NCI-H526 (cell line): ENCODE measurements at places on chromosomes 16 and 17.
A peak's percentile ranks its signal among the peaks of the same experiment; 100 is the strongest.

GRCh38 chr16:82329504-82330192 is 159.6 kb upstream of the MPHOSPH6 start:
- DNase-seq = peak; percentile 86

- peak; percentile 97 for DNase-seq
These were observed at the start of gene NHERF1 for GRCh38 chr17:74748529-74749278. TSS of gene NHERF1 (plus strand) at chr17:74748628. CDS start at chr17:74748847, 219 bp downstream.

DNA sequence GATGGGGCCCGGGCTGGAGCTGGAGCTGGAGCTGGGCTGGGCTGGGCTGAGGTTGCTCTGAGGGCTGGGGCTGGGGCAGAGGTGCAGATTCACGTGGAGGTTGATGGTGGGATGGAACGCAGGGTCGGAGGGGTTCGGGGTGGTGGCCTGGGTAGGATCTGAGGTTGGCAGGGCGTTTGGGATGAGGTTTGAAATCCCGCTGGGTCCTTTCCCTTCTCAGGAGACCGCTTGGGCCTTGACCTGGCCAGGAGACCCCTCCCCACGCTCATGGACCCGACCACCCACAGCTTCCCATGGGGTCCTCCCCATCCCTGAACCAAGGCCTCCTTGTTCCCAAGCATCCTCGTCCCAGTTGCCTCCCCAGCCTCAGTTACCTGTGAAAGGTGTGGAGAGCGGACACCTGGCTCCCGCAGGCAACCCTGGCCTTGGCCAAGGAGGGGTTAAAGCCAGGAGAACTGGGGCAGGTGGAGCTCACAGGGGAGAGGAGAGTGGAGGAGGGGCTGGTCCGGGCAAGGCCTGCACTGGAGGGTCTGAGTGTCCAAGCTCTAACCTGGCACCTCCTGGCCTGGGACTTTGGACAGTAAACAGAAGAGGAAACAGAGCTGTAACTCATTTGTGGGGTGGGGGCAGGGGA is at the start of gene ASGR2:
Gene ASGR2 (minus strand): TSS at position 582 of the 634 bp plus-strand sequence. CDS start 582 bp downstream, outside the sequence.
- no peak for DNase-seq

- no peak for DNase-seq
These were observed 113.3 kb downstream of the XYLT1 start for GRCh38 chr16:17357307-17358062.

DNA sequence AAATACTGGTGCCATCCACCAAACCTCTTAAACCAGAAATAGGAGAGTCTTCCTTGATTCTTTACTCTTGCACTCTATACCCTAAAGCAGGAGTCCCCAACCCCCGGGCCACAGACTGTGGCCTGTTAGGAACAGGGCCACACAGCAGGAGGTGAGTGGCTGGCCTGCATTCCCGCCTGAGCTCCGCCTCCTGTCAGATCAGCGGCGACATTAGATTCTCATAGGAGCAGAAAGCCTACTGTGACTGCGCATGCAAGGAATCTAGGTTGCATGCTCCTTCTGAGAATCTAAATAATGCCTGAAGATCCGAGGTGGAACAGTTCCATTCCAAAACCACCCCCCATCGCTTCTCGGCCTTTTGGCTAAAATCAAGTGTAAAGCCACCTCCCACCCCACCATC is 30.3 kb upstream of the SRCIN1 start:
- DNase-seq = no peak

DNA sequence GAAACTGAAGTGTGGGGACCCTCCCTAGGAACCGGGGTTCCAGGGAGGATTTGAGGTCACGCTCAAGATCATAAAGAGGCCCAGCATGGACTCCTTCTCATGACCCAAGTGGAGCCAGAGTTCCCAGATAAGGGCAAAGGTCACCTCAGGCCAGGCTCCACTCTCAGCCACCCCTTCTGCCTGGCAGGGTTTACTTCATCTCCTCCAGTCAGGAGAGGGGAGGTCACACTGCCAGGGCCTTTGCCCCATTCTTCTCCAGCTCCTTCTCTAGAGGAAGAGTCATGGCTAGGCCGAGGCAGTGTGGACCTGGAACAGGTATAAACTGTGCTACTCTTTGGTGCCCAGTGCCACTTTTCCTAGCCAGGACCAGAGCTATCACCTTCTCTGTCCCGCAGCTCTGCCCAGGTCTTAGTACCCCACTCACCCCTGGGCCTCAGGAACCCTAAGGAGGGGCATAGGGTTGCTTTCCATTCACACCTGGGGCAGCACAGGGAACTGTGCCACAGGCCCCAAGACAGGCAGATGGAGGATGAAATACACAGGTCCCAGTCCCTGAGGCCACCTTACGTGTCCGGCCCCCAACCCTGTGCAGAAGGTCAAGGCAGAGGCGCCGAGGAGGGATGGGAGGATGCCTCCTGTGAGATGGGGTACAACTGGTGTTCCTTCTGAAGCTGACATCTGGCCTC is 879 bp upstream of the ACSF2 start:
- DNase-seq = no peak

DNA sequence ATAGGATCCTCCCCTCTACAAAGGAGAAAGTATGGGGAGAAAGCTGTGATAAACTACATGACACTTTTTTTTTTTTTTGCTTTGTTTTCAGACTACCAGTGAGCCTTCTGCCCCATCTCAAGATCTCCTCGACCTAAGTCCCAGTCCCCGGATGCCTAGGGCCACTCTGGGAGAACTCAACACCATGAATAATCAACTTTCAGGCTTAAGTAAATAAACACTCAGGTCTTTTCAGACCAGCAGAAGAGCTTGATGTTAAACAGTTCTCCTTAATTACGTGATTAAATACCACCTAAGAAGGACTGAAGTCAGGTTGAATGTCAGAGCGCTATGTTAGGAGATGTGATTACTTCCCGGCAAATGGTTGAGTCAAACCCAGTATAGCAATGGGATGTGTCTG is 31.4 kb downstream of the COX11 start:
- no peak for DNase-seq

DNA sequence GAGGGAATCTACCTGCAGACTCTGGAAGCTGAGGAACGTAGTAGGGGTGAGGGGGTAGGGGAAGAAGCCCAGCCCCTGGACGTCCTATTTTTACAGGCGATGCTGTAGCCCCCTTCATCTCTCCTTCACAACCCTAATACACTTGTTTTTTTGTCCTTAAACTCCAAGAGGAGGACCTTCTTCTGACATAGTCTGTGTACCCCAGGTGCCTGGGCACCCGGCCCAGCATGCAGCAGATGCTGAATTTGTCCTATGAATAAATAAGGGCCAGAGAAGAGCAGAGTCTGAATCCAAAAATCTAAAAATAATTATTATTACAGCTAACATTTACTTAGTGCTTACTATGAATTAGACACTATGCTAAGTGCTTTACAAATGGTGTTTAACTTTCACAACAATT is 5.1 kb downstream of the KIF18B start:
- DNase-seq = no peak

DNA sequence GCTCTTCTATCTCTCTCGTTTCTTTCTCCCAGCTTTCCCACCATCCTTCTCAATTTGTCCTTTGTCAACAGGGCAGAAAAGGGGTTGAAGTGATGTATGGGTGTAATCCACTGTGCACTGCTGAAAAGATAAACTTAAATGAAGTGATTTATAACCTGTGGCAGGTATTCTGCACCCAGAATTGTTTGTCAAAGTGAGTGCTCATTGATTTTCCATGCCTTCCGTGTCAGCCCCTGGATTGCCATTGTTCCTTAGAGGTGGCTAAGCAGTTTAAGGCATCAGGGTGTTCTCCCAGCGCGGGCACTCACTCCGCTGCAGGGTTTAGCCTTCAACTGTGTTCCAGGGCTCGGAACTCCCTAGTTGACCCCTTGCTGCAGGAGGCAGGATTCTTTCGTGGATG is 82.9 kb downstream of the PITPNC1 start:
- DNase-seq = no peak

DNA sequence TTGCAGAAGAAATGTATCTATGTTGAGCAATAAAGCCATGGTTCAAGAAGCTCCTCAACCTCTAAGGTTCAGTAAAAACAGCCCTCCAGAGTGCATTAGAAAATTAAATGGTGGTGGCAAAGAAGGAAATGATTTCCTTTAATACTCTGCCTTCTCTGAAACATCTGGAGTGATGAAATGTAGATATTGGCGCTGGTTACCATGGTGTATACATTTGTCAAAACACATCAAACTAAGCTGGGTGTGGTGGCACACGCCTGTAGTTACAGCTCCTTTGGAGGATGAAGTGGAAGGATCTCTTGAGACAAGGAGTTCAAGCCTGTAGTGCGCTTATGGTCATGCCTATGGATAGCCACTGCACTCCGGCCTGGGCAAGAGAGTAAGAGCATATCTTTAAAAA is 6.0 kb downstream of the CAPNS2 start:
- no peak for DNase-seq

- no peak for DNase-seq
These were observed 67.2 kb downstream of the CCDC182 start for GRCh38 chr17:57677858-57678257.

DNA sequence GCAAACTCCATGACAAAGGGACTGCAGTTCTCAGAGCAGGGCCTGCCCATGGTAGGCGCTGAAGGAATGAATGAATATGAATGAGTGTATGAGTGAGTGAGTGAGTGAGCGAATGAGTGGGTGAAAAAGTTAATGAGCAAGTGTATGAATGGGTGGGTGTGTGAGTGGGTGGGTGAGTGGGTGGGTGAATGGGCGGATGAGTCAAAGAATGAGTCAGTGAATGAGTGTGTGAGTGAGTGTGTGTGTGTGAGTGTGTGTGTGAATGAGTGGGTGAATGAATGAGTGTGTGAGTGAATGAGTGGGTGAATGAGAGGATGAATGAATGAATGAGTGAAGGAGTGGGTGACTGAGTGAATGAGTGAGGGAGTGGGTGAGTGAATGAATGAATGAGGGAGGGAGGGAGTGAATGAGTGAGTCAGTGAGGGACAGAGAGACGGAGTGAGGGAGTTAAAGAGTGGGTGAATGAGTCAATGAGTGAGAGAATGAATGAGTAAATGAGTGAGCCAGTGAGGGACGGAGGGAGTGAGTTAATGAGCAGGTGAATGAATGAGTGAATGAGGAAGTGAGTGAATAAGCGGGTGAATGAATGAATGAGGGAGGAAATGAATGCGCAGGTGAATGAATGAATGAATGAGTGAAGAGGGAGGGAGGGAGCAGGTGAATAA is 11.1 kb upstream of the CHMP6 start:
- no peak for DNase-seq

DNA sequence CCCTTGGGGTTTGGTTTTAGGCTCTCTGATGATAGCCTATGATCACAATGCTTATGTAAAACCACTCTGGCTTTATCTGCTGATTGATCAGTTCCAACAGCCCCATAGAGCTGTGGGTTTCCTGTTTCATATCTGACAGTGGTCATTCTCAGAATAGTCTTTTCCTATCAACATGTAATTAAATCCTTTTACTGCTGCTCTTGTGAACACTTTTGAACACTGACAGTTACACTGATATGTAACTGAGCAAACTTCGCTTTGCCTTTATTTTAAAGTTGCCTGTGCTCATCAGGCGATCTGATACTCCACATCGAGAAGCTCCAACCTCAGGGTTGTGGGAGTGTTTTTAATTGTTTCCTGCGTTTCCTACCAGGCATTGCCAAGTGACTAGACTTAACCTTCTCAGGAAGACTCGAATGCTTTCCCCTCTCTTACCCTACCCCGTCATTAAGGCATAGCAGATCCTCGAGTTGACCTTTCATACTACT is 17.3 kb upstream of the CLEC18B start:
- no peak for DNase-seq

DNA sequence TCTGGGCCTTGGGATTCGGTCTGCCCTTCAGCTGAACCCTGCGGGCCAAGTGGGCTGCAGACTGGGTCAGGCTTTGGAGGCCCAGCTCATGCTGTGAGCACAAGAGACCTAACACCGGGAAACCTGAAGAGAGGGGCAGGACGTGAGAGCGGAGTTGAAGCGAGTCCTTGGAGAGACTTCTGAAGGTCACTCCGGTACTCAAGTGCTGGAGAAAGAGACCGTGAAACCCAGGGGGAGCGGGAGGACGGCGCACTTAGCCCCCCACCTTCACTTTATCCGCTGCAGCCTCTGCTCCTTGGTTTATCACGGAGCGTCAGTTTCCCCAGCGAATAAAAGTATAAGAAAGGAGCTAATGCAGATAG is 361 bp downstream of the UQCRC2 start:
- DNase-seq = no peak

- no peak for DNase-seq
These were observed 140.0 kb upstream of the IRX6 start for GRCh38 chr16:55184052-55184451.

DNA sequence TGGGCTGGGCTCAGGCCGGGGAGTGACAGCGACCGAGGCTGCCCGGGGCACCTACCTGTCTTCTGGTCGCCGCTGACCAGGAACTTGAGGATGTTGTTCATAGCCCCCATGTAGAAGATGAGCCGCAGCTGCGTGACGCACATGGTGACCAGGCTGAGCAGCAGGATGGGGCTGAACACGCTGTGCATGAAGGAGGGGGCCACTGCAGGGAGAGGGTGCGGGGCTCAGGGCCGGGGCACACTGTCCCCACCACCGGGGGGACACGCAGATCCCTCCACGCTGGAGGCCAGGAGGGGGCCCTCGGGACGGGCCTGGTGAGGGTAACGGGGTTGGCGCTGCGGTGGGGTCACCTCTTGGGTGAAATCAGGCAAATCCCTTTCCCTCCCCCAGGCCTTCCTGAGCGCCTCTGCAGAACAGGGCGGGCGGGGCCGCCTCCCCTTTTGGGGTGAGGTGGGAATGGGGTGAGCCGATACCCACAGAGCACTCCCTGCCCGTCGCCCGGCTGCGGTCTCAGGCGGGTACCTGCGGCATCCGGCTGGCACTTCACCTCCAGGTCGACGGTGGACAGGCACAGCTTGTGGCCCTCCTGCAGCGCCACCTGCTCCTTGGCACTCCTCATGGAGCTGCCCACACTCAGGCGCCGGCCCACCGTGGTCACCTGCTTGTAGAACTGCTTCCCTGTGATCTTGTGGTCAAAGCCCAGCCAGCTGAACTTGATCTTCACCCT is 28.3 kb upstream of the PITPNA start:
- no peak for DNase-seq

DNA sequence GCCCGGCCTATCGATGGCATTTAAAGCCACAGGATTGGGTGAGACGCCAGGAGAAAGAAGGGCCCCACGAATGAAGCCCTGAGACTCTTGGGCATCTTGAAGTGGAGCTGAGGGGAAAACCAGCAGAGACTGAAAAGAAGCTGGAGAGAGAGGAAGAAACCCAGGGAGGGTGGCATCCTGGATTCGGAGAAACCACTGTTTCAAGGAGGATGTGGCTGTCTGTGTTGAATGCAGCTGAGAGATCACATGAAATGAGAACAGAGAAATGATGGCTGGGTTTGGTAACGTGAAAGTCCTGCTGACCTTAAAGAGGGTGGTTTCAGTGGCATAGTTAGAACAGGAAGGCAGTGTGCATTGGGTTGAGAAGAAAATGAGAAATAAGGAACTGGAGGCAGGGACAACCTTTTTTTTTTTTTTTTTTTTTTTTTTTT is 3.8 kb downstream of the TNFSF12 start:
- no peak for DNase-seq

- no peak for DNase-seq
These were observed 331.2 kb downstream of the MAF start for GRCh38 chr16:79269211-79269863.

DNA sequence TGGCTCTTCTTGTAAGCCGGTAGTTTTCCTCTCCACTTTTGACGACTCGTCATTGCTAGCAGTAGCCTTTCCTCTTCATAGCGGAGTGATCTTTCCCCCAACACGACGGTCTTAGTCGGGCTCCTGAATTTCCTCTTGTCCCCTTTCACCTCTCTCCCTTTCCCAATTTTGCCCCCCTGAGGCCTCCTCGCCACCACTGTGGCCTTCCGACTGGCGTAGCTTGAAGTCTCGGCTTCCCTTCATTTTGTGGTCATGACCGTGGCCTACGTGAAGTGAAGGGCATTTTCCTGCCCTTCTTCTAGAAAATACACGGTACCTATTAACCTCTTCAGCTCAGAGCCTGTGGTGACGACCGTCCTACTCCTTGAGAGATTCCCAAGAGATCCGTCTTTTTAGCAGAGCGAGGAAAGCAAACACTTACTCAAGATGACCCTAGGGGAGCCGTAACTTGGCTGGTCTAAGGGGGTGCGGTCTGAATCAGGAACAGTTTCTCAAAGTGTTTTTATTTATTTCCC is 787 bp downstream of the PRKAR1A start:
- peak; percentile 33 for DNase-seq
